ENCODE measurements at places on chromosomes 2 and 18.

DNA sequence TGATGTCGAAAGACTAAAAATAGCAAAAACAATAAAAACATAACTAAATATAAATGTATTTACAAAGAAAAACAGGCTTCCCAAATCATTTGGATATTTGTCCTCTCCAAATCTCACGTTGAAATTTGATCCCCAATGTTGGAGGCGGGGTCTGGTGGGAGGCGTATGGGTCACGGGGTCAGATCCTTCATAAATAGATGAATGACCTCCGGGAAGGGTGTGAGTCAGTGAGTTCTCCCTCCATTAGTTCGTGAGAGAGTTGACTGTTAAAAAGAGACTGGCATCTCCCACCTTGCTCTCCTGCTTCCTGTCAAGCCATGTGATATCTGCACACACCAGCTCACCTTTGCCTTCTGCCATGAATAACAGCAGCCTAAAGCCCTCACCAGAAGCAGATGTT is 703.0 kb downstream of the TMEM182 start:
- DNase-seq: no peak

DNA sequence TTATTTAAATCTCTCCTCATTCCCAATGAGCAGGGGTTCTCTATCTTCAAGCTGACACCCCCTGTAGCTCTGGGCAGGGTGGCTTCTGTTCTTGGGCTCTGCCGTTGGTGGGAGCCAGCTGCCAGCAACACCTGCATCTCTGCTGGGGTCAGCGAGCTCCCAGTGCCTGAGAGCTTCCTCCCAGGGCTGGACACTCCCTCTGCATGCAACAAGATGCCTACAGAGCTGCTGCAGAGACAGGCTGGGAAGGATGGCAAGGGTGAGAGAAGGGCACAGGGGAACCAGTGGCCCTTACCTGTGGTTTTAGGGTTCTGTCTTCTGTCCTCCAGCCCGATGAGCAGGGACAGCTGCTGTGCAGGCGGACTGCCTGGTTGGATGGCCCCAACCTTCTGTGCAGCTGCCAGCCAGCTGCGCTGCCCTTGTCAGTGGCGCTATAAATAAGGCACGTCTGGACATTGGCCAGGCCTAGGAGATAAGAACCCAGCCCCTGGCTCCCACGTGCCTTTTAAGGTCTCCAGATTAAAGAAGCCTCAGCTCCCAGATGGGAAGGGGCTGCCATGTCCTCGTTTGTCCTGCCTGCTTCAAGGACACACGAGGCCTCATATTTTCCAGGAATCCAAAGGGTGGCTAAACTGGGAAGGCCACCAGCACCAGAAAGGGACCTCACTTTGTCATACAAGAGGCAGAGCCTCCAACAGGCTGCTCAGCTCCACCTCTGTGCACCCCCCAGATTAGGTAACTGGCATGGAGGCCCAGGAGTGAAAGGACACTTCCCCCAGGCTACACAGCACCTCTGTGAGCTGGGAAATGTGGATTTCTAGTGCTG is 39.5 kb upstream of the FHL2 start:
- DNase-seq: peak; percentile 82

GRCh38 chr2:239143858-239144712 is 256.7 kb downstream of the HDAC4 start:
- no peak for DNase-seq

- DNase-seq: no peak
These were observed 262.5 kb downstream of the ZNF521 start for GRCh38 chr18:25089470-25089869.

DNA sequence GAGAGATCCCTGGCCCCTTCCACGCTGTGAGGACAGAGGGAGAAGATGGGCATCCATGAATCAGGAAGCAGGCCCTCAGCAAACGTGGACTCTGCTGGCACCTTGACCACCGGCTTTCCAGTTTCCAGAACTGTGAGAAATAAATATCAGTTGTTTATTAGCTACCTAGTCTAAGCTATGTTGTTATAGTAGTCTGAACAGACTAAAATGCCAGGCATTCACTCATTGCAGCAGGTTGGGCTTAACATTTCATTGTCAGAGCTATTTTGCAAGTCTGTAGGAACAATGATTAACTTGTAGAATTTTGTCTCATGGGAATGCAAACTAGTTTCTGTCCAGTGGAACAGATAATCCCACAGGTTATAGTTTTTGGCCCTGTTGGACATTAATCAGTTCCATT is 24.8 kb upstream of the TBC1D8 start:
- DNase-seq: no peak

- DNase-seq: no peak
These were observed 13.8 kb upstream of the PCBP1 start for GRCh38 chr2:70073493-70073892.

GRCh38 chr2:33214436-33214835 is 262.0 kb upstream of the RASGRP3 start:
- DNase-seq: no peak

DNA sequence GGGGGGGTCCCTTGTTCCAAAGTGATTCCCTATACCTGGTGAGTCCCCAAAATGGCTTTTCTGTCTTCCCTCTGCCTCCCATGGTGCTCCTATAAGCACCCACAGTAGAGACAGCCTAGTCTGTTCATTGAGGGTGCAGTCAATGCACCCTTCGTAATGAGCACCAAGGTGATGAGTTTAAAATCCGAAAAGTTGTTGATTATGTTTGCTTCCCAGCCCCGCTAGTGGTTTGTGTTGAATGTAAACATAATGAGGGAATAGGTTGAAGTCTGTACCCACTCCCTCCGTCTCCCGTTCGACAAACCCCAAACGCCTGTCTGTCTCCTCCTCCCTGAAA is 2.3 kb downstream of the FOSL2 start:
- DNase-seq: no peak

- DNase-seq: peak; percentile 37
These were observed 39.6 kb upstream of the STAT4 start for GRCh38 chr2:191190435-191190834.

- DNase-seq: no peak
These were observed 7.1 kb upstream of the KLF11 start for GRCh38 chr2:10036095-10036884.

DNA sequence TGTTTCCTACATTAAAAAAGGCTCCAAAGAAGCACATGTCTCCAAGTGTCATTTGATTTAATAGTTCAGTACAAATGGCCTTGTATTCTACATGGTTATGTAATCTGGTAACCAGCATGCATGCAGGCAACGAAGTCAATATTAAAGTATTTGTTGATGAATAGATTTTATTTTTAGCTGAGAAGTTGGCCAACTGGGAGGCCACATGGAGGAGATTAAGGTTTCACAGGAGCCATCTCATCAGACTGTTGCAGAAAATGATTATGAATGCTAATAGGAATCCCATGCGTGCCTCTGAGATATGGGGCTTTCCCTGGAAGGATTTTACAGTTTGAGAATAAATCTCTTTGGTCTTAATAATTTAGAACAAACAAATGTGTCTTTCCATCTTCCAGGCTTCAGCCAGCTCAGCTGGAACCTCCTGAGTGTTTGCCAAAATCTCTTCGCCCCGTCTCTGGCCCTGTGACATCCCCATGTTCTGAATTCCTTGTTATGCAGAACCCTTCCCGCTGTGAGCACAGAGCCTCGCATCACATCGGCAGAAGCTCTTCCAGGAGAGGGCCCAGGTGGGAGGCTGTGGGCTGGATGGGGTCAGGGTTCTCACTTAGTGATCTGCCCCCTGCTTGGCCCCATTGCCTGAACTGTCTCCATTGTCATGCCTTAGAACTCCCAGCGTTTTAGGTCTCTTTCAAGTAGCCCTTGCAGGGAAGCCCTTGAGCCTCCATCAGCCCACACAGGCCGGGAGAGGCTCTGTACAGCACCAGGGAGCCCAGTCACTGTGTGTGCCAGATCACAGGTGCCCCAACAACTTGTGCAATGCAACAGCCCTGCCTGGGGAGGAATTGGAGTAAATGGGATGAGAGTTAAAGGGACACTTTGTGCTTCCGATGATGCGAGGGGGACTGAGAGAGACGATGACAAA is 190.5 kb upstream of the TWIST2 start:
- no peak for DNase-seq

DNA sequence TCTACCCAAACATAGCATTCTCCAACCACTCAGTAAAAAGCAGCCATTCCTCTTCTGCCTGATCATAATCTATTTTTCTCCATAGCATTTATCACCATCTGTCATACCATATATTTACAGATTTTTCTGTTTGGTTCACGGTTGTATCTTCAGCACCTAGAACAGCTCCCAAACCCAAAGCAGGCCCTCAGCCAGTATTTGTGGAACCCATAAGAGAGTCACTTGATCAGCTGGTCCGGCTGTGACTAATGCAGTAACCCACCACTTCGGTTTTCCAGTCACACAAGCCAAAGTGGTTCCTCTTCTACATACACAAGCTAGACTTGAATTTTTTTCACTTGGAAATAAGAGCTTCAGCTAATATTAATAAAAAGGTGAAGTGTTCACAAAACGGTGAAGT is 511.6 kb upstream of the CELF4 start:
- no peak for DNase-seq

DNA sequence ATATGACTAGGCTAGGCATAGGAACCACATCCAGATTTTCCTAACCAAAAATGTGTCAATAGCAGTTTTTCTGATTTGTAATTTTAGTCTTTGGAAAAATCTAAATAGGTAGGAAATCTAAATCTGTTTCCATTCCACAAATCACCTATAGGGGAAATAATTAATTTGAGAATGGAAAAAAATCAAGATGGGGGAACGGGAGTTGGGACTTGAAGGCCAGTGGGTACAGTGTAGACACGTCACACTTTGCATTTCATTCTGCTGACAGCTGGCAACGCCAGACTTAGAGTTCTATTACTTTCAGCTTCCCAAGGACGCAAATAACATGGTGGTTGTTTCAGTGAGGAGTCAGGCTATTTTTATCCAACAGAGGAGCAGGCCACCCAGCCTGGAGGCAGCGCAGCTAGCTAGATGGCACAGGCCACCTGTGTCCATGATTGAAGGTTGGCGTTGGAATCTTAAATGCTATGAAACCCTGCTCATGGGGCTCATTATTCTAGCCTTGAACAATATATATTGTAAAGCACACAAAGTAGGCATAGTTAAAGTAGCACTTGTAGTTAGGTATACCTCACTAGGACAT is 23.4 kb downstream of the HNRNPA3 start:
- no peak for DNase-seq

DNA sequence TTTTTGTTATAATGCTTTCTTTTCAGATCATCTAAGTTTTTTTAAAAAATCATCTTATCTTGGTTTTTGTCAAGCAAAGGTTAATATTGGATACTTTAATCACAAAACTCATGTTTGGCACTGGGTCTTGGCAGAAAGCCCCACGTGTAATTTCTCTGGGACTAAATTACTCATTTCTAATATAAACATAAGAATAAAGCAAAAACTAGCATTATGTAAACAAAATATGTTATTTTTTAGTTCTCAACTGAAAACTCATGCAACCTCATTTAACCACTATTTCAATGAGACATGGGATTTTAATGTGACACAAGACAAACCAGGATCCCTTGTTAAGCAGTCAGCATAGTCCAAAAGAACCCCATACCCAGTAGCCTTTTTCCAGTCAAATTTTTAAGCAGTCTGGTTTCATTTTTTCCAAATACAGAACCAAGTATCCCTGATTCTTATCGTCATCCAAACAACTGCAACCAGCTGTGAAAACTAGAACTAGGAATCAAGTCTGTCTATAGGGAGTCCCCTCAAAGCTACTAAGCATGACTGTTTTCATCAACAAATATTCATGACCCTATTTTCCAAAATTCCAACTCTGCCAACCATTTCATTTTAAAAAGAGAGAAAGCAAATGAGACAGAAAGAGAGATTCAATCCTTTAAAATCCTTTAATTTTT is 27.1 kb downstream of the PID1 start:
- DNase-seq: no peak

DNA sequence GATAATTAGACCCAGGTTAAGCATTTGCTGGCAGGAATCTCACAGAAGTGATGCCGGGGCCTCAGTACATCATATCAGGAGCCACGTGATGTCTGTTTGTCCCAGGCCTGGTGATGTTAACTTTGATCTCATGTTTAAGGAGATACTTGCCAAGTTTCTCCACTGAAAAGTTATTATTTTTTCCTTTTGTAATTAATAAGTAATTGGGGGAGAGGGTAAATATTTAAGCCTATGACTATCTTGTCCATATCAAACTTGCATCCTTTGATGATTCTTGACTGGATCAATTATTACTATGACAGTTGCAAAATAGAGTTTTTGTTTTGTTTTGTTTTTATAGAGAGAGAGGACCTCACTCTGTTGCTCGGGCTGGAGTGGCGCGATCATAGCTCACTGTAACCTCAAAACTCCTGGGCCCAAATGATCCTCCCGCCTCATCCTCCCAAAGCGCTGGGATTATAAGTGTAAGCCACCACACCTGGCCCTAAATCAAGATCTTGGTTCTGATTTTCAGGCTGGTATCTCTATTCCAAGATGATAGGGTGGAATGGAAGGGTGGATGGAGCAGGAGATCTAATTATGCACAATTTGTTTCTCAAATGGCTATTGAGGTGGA is 46.4 kb downstream of the SLC4A1AP start:
- no peak for DNase-seq

GRCh38 chr2:223692191-223692947 is 90.2 kb upstream of the SCG2 start:
- DNase-seq: no peak

- DNase-seq: no peak
These were observed 313.8 kb downstream of the PDE11A start for GRCh38 chr2:177758591-177759371.

GRCh38 chr2:228118940-228119339 is 62.5 kb downstream of the SPHKAP start:
- no peak for DNase-seq

DNA sequence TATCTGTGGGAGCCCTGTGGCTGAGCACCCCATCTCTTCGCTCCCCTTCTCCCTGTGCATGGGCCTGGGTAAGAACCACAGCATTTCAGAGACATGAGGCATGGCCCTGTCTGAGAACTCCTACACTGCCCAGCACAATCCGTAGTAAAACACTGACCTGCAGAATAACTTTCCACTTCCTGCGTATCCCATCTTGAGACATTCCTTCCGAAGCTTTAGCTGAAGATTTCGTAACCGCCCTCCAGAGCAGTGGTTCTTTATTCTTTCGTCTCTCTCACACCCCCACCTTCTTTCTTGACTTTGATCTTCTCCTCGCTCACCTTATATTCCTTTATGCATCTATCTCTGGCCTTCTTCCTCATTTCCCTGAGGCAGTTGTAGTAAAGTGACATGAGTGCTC is 381.1 kb downstream of the HRH4 start:
- DNase-seq: no peak

DNA sequence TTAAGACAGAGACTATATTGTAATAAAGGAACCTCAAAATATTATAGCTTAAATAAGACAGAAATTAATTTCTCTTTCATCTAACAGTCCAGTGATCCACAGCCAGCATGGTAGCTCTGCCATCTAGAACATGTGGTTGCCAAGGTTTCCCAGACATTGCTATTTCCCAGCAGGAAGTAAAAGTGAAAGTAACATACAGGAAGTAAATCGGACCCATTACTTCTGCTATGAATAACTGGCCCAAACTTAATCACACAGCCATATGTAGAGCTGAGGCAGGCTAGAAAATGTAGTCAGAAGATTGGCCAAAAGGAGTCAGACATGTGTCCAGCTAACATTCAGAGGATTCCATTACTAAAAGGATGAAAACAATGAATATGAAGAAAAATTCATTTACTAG is 71.0 kb downstream of the NOL4 start:
- no peak for DNase-seq

- no peak for DNase-seq
These were observed 191.7 kb upstream of the ZC3H15 start for GRCh38 chr2:186294248-186294888.

GRCh38 chr2:70089220-70089982 is 2.1 kb downstream of the PCBP1 start:
- peak; percentile 41 for DNase-seq

Measured in NCI-H510A (cell line).